SJSA1 (cell line): ENCODE measurements at places on chromosomes 1 and 21. TPM values are rescaled to one million over a fixed set of nuclear protein-coding genes. Genes with fewer than 3 reads are reported as not detected.
A peak's percentile ranks its signal among the peaks of the same experiment; 100 is the strongest.

DNA sequence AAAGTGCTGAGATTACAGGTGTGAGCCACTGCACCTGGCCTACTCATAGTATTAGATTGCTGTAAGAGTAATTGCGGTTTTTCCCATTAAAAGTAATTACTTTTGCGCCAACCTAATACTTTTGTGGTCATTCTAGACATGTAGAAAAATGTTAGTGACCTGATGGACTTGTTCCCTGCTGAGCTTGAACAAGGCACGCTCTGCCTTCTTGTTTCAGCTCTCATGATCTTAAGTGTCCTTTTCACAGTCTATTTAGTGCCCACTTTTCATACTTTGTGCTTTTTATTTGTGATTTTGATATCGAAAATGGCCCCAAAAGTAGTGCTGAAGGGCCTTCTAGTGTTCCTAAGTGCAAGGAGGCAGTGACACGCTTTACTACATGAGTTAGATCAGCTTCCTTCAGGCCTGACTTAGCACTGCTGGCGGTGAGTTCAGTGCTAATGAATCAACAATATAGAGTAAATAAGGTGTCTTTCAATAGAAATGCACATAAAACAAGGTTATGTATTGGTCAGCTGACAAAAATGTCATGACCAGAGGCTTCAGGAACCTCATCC lies 5.6 kb upstream of the RD3 start:
- DNase-seq = no peak

- no peak for DNase-seq
Observed at GRCh38 chr1:160733898-160734297, 5.1 kb upstream of the SLAMF7 start.

DNA sequence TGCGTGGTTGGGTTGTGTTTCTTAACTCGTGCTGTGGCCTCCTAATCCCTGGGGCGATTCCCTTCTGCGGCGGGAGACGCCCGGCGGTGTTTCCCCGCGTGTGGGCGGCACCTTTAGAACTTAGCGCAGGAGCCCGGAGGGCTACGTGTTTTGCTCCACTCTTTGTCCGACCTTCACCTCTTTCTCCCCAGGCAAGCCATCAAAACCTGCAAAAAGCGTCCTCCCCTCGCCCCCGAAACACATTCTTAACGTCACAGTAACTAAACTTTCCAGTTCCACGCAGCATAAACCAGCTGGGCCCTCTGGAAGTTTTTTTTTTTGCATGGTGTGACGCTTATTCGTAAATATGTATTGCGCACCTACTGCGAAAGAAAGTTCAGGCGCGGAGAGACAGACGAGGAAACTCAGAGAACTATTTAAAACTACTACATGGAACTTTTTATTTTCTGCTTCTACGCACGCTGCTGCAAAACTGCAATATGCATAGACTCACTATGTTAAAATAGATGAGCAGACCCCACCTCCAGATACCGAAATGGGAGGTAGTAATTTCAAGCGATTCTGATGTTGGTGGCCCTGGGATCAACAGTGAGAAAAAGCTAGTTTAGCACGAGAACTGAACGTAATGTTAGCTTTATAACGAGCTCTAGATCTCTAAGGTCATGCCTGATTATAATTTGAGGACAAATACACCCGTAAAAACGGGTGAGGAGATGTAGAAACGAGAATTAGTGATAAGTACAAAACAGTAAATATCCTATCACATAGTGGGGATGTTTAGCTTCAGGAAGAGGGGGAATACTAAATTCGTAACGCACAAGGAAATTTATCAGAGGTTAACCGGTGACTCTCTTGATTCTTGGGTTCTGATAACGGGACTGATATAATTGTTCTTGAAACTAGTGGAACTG lies 920 bp downstream of the MTR start:
- no peak for DNase-seq

DNA sequence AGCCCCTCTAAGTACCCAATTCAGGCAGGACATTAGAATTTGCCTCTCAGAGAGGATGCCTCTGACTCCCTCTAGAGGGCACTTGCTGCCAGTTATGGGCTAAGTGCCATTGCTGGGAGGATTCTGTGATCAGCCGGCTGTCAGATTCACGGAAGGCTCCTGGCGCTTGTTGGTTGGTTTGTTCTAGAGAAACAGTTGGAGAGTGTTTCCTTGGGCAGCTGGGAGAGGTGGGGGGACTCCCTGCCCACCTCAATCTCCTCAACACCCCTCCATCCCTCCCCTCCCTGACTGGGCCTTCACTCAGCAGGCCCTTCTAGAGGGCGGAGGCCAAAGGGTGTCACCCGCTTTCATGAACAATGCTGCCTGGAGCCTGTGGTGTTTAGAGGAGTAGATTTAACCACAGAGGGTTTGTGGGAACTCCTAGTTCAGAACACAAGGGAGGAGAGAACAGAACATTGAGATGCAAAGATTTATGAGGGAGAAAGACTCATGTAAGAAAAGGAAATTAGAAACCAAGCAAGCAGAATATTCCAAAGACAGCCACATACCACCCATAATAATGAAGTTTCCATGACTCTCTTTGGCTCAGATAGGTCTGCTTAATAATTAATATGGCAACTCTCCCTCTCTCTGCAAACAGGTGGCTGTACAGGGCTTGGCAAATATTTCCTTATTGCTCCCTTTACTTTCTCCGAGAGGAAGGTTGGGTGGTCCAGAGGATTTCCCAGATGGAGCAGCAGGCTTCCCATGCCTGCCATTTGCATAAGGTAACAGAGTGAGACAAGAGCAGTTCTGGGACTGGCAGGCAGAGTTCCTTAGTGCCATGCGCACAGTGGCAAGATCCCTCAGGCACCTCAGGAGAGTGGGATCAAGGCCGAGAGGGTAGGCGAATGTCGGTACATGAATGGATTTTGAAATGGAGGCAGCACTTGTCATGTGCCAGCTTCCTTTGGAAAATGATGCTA lies 30.0 kb upstream of the ACP6 start:
- peak; percentile 37 for DNase-seq

- no peak for DNase-seq
Observed at GRCh38 chr1:174569240-174569639, 121.5 kb downstream of the GPR52 start.

DNA sequence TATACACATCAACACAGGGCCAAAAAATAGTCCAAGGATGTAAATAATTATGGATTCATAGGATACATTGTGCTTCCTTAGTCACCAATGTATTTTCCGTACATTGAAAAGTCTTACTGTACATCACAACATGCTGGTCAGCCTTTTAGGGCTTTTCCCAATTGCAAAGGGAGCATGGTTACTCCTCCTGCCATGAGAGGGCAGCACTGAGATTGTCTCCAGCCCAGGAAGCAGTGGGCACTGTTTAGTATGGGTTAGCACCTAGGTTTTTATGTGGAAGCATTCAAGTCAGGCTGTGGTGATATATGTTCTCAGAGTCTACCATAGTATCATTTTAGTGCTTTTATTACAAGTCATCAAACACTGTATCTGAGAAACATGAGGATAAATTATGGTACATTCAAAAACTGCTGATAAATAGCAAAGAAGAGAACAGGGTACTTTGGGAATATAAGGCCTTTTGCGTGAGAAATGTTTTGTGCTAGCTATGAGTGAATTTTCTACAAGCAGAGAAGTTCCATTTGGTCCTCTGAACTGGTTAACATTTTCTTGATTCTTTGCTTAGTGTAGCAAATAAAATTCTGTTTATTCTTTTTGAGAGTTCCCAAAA lies 34.0 kb downstream of the ST6GALNAC5 start:
- peak; percentile 47 for DNase-seq

DNA sequence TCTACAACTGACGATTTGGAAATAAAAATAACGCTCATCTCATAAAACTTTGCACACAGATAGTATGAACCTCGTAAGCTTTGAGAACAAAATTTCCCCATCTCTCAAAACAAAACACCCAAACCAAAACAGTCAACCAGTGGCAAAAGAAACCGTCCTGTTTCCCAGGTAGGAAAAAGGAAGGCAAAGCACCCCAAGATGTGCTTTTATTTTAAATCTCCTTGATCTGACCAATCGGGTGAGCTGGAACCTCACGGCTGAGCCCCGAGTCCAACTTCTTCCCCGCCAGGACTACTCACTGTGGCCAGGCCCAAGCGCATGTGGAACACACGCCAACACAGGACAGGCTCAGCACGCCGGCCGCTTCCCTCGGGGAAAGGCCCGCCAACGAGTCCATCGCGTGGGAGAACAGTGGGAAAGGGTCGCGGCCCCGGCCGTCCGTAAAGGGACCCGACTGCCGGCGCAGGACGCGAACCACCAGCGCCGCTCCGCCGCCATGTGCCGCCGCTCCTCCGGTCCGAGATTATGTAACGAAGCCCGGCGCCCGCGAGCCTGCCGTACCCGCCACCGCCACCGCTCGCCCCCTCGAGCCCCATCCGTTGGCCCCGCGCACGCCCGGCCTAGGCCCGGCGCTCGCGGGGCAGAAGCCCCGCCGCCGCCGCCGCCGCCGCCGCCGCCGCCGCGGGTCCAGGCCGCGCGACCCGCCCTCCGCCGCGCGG lies 759 bp downstream of the AHCTF1 start:
- peak; percentile 66 for DNase-seq

DNA sequence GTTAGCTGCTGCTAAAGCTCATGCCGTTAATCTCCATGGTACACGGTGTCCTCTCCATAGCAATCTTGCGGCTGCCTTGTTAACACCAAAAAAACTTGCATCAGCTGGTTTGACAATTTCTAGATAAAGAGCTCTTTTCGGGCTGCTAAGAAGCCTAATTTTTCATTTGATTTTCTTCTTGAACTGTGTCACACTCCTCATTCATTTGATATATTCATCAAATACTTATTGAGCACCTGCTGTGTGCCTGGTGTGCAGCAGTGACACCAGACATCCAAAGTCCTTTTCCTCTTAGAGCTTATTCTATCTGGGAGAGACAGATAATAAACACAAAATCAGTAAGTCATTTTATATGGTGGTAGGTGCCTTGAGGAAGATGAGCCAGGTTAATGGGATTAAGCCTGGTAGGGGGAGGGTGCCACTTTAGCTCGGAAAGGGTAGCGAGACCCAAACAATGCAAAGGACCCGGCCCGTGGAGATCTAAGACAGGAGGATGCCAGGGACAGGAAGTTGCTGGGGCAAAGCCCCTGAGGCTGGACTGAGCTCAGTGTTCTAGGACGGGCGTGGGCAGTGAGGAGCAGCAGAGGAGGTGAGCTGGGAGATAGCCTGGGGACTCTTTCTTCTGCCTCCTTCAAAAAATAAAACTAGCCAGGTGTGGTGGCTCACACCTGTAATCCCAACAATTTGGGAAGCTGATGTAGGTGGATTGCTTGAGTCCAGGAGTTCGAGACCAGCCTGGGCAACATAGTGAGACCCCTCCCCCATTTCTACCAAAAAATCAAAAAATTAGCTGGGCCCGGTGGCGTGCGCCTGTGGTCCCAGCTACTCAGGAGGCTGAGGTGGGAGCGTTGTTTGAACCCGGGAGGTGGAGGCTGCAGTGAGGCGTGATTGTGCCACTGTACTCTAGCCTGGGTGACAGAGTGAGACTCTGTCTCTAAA lies 50.7 kb upstream of the LGALS8 start:
- no peak for DNase-seq

GRCh38 chr21:37367336-37367702 lies 746 bp downstream of the DYRK1A start:
- no peak for DNase-seq

GRCh38 chr1:44759077-44759476 lies 16.3 kb upstream of the RPS8 start:
- DNase-seq = no peak

DNA sequence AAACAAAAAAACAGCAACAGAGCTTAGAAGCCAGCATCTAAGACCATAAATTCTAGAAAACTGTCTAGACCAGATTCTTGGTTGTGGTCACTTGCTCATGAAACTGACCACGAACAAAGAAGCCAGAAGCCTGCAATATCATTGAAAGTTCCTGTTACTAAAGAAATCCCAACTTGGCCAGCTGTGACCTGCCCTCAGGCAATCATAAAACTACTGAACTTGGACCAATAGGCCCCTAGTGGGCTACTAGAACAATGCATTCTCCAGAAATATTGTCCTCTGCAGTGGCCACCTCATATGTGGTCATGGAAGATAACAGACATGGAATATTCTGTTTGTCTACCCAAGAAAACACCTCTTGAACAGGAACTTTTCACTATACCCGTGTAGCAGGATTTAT lies 87.7 kb downstream of the SPATA17 start:
- DNase-seq = no peak

GRCh38 chr1:201066986-201067385 lies 43.5 kb upstream of the KIF21B start:
- no peak for DNase-seq

GRCh38 chr1:64246294-64246917 lies 43.0 kb downstream of the UBE2U start:
- DNase-seq = peak; percentile 39

GRCh38 chr1:95953015-95953414 lies 719.0 kb downstream of the RWDD3 start:
- no peak for DNase-seq

Gene GNB1
- total RNA-seq = 98.9 and 108 TPM in 2 replicates

Gene MRPL37
- 133 and 157 TPM in 2 replicates for total RNA-seq
